OCI-LY7 (cell line): ENCODE measurements at places on chromosomes 6 and 20. TPM values are rescaled to one million over a fixed set of nuclear protein-coding genes. Genes with fewer than 3 reads are reported as not detected.
A peak's percentile ranks its signal among the peaks of the same experiment; 100 is the strongest.

Gene LPA
- total RNA-seq: not detected in 2 replicates

GRCh38 chr6:56370127-56370540 lies 122.8 kb upstream of the COL21A1 start:
- DNase-seq: no peak

DNA sequence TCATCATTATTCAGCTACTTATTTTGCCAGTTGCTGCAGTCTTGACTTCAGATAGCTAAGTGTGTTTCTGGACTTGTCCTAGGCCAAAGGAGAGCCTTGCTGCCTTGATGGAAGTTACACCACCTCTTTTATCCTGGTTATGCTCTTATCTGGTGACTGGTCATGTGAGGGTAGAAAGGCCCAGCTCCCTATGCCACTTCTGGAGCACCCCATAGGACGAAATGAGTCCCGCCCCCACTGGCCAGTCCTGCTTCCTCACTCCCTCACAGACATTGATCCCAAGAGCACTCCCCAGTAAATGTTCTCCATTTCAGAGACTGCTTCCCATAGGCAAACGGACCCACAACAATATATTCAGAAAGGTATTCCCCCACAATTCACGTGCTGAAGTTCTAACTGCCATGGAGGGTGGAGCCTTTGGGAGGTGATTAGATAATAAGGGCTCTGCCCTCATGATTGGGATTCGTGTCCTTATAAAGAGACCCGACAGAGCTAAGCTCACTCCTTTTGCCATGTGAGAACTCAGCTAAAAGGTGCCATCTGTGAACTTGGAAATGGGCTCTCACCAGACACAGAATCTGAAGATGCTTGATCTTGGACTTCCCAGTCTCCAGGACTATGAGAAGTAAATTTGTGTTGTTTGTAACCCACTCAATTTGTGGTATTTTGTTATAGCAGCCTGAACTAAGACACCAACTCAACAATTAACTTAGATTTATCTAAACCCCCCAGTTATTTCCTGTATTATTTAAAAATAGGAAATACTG lies 21.5 kb upstream of the ELOVL2 start:
- no peak for DNase-seq

Gene FAM217A
- not detected in 2 replicates for total RNA-seq

GRCh38 chr20:46334303-46334904 lies 26.1 kb upstream of the CDH22 start:
- DNase-seq: no peak

DNA sequence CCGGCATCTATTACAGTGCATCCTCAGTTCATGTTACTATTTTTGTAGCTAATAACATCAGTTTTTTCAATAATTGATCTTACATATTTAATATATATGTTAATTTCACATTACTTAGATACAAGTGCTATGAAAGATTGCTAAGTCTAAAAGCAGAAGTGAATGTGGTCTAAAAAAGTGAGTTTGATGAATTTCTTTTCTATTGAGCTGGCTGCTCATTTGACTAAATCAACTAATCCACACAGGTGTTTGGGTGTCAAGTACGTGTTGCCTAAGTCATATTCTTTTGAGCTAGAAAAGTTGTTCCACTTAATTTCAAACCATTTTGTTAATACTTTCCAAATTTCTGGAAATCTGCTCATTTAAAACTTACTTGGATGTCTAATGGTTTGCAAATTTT lies 46.6 kb upstream of the EZR start:
- peak; percentile 87 for DNase-seq

Gene SMAP1
- 26.2 and 28.9 TPM in 2 replicates for total RNA-seq

GRCh38 chr20:19588732-19589131 lies 169.3 kb upstream of the RIN2 start:
- no peak for DNase-seq

Gene CFAP61
- not detected in 2 replicates for total RNA-seq

- no peak for DNase-seq
Measured at GRCh38 chr20:22429175-22430153, 154.9 kb downstream of the FOXA2 start.
